Renal cortical epithelial cell (primary cell): ENCODE measurements at places on chromosomes 16 and 17.

DNA sequence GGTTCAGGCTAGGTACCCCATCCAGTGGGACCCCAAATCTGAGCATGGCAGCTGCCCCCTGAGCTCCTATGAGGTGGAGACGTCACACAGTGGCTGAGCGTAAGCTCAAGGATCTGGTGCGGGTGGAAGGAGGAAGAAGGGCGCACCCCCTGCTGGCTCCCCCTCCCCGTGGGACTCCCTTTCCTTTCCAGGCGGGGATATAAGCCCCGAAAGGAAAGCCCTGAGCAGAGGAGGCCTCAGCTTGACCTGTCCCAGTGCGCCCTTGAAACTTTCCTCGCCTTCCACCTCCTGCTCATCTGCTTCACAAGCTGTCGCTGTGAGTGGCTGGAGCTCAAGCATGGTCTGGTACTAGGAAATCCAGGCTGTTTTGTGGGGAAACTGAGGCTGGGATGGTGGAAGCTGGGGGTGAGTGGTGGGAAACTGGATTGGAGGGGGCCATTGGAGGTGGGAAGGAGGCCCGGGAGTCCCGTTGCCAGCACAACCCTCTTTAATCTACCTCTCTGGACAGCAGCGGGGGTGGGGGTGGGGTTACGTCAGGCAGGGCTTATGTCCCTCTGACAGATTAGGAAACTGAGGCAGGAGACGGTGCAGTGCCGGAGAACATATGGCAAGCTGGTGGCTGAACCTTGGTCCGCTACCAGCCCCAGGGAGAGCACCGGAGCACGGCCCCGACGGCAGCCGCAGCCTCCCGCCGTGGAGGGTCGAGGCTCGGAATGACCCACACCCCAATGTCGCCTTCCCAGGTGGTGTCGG is 92.3 kb upstream of the TMEM97 start:
- no peak for DNase-seq

DNA sequence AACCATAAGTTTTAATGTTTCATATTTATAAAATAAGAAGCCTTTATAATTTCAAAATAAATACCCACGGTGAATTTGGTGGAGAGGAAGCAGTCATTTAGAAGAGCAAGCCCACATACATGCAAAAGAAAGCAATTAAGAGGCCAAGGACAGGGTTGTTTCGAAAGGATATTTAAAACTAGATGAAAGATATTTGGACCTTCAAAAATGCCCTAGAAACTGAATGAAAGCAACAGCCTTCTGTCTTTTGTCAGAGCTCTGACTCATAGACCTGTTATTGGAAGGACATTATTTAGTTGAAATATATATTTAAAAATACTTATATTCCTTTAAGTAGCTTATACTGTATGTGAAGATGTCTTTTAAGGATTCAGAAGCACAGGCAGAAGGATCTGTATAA is 8.6 kb upstream of the METTL9 start:
- no peak for DNase-seq

GRCh38 chr16:630249-630814 is 453 bp upstream of the WFIKKN1 start:
- DNase-seq: no peak

DNA sequence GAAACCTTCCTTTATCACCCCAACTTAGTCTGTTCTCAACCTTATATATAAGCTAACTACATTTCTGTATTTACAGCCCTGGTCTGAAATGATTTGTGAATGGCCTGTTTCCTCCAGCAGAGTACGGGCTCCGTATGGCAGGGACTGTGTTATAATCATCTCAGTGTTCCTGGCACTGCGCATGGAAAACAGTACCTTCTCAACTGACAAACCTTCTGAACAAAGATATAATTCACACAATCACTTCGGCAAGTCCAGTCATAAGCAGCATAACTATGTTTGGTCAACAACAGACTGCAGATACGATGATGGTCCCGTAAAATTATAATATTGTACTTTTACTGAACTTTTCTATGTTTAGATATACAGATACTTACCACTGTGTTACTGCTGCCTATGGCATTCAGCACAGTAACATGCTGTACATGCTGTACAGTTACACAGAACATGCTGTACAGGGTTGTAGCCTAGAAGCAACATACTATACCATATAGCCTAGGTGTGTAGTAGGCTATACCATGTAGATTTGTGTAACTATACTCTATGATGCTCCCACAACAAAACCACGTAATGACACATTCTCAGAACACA is 30.0 kb downstream of the ANKFY1 start:
- DNase-seq: no peak

DNA sequence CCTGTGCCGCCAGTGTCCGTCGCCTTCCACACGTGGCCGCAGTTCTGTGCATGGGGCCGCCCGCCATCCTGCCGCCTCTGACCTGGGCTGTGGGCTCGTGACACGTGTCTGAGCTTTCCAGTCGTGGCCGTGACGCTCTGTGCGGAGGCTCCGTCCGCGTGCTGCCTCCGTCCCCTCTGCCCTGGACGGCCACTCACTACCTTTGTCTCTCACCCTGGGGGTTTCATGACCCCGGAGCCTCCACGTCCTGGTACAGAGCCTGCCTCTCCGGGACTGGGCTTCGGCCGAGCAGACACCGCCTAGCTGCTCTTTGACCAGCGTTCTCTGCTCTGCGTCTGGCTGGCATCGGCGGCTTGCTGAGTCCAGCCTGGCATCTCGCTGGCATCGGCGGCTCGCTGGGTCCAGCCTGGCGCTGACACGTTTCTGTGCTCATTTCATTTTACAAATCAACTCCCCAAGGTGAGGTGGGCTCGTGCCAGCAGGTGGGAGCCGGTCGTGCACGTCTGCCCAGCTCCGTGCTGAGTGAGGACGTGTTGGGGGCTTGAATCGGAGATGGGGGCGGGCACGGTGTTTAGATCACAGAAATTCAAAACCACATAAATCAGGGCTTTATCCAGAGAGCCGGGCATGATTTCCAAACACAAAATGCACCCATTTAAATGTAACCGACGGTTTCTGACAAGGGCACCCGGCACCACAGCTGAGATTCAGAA is 44.3 kb upstream of the GNG13 start:
- DNase-seq: no peak

DNA sequence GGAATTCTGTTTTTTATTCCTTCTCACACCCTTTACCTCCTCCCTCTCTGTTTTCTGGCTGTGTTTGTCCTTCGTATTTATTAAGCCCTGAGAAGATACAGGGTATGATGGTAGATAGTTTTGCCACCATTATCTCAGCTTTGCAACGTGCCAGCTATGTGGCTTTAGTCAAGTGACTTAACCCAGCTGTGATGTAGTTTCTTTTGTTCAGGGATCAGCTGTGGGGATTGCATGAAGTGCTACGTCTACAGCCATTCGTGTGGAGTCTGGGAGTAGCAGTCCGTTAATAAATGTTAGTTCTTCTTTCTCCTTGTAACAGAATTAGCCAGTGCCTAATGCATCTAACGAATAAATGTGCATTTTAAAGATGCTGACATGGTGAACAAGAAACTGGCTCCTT is 128.4 kb downstream of the HAPSTR1 start:
- no peak for DNase-seq
